ENCODE measurements at places on chromosomes 11 and 22.
A peak's percentile ranks its signal among the peaks of the same experiment; 100 is the strongest.

DNA sequence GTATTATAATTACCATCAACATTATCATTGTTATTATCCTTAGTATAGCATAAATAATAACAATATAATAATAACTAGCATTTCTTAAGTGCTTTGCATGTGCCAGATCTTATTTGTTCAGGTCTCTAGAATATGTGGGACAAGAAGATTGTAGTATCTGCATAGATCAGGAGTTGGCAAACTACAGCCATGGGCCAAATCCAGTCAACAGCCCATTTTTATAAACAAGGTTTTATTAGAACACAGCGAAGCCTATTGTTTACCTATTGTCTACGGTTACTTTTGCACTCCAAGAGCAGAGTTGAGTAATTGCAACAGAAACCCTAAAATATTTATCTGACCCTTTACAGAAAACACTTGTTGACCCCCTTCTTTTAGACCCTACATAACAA, 81.4 kb downstream of the SLC1A2 start:
- DNase-seq = no peak

DNA sequence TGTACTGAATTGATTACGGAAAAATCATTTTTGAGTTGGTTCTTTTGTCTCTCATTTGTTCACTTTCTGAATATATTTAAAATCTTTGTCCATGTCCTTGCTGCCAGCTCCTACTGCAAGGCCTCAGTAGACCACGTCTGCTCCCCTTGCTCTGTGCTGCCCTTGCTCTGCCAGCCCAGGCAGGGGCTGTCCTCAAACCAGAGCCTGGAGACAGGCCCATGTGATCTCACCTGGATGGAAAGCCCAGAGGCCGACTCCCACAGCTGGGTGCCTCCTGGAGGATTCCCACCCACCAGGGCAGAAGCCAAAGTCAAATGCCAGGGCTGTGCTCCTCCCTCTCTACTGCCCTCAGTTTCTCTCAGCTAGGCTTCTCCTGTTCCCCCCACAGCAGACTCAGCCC, 141.8 kb downstream of the NTM start:
- no peak for DNase-seq

- DNase-seq = no peak
Measured at GRCh38 chr11:113048820-113049768, 87.9 kb downstream of the NCAM1 start.

DNA sequence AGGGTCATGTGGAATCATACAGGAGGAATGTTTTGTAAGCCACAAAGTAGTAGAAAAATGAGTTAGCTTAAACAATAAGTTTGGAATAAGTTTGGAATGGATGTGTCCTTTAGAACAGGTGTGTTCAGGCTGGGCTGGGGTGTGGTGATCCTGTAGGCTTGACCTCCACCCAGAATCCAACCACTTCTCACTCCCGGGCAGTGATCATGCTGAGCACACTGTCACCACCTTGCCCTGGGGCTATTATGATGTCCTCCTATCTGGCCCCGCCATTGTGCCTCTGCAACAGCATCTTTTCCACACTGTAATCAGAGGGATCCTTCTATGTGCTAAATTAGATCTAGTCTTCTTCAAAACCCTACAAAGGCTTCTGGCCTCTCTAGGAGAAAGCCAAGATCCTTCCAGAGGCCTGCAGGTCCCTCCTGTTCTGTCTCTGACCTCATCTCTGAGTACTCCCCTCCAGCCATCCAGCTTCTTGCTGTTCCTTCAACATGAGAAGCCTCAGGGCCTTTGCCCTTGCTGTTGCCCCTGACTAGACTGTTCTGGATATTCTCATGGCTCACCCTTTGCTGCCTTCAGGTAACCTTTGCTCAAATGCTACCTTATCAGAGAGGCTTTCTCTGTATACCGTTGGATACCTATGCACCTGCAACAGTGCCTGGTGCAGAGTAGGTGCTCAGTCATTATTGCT, 18.8 kb upstream of the ACCSL start:
- DNase-seq = no peak

DNA sequence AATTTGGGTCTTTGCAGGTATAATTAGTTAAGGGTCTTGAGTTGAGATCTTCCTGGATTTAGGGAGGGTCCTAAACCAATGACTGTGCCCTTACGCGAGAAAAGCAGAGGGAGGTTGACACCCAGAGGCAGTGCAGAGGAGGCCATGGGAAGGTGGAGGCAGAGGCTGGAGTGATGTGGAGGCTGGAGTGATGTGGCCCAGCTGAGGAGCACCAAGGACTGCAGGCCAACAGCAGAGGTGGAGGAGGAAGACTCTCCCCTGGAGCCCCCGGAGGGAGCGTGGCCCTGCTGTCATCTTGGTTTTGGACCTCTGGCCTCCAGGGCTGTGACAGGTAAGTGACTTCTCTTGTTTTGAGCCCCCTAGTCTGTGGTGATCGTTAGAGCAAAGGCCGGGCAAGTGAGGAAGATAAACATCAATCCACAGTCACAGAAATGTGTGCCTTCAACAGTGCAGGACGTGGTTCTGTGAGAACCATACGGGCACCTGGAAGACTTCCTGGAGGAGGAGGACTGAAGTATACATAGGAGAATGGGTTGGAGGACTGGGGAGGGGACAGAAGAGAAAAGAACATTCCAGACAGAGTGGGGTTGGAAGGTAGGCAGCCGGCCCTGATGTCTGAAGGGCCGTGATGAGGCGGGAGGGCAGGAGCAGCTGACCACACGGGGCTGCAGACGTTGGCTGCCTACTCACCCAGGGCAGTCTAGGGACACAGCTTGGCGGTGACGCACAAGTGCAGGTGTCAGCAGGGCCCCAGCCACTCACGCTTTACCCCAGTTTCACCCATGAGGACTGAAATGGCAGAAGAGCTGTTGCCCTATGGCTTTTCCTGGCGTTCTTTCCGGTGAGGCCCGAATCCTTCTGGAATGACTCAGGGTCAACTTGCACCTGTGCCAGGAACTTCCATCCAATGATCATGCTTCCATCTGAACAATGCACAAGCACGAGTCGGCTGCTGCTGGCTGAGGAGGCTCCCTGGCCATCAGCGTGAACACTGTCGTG, 270.2 kb downstream of the CTTN start:
- DNase-seq = peak; percentile 42
